ENCODE measurements at places on chromosomes 16 and 17.
A peak's percentile ranks its signal among the peaks of the same experiment; 100 is the strongest.

DNA sequence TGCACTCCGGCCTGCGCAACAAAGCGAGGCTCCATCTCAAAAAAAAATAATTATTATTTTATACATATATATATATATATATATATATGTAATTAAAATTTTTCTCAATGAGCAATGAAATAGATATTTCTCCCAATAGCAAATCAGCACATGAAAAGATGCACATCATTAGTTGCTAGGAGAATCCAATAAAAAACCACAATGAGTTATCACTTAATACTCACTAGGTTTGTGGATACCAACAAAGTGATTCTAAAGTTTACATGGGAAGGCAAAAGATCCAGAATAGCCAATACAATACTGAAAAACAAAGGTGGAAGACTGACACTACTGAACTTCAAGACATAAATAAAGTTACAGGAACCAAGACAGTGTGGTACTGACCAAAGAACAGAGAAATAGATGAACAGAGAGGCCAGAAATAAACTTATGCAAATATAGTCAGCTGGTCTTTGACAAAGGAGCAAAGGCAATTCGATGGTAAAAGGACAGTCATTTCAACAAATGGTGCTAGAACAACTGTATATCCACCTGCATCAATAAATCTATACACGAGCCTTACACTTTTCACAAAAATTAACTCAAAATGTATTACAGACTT is 13.6 kb downstream of the SMG6 start:
- DNase-seq = no peak

DNA sequence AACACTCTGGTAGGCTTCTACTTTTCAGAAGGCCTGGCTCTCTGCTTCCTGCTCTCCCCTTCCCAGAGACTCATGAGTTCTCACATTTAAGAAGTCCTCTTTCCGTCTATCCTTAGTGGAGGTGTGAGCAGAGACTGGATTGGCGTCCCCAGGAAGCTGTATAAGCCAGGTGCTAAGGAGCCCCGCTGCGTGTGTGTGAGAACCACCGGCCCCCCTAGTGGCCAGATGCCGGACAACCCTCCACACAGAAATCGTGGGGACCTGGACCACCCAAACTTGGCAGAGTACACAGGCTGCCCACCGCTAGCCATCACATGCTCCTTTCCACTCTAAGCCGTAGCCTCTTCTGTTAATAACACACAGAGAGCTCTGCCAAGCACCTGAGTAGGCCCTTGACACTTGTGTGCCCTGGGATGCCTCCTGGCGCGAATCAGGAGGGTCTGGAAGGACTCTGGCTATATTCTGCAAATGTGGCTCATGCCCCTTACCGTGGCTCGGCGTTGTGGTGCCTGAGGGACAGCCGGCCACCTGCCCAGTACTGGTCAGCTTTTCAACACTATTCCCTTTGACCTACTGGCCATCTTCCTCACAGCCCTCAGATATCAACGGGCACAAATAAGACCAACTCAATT is 13.9 kb downstream of the CYB5D2 start:
- no peak for DNase-seq

DNA sequence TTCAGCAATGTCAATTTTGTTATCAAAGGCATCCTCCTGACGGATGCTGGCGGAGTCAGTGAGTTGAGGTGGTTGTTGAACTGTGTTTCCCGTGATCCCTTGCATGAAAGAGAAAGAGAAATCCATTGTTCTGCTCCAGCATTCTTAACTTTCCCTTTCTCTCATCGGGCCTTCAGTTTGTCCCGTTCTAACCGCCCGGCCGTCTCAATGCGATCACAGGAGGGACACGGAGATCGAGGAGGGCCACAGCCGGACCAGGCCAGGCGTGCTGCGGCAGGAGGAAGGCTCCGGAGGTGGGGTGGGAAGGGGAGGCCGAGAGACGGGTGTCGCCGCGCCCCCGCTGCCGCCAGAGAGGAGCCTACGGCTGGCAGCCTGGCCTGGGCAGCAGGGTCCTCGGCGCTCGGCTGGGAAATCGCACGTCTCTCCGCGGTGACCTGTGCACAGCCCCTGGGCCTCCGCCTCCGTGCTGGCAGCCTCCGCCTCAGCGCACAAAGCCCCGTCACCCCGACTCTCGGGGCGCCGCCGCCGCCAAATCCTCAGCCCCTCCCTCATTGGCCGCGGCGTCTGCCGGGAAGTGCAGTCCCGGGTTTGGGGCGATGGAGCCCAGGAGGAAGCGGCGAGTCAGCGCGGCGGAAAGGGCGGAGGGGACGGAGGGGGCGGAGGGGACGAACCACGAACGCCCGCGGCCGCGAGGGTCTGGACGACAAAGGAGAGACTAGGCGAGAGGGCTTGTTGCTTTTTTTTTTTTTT is 38.1 kb downstream of the SOST start:
- DNase-seq = peak; percentile 65

DNA sequence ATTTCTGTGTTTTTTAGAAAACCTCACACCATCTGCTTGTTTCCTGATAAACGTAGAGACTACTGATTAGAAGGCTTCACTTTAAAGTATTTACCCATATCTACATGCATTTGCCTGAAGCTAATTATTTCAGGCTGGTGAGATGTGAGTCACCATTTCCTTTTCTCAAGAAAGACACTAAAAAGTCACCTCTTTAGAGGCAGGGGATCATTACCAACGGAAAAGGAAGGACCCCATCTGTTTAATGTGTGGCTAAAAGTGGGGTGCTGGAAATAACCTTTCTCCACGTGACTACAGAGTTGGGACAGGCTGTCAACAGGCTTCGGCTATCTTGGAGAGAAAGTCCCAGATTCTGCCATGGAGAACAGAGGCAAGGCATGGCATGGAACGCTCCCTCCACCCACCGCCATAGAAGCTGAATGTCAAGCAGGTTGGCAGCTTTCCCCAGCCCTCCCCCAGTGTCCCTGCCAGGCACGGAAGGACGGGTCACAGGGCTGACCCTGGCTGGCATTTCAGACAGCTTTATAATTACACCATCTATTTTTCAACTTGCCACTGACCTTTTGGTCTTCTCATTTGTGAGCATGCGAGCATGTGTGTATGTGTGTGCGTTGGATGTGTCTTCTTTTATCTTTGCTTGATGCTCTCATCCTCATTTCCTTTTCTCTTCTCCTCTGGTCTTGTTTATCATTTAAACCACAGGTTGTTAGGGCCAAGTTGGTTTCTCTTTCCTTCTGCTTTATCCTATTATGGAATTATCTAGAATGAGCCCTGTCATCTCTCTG is 157.0 kb downstream of the CPPED1 start:
- no peak for DNase-seq

GRCh38 chr16:11361701-11362451 is 16.6 kb downstream of the RMI2 start:
- DNase-seq = no peak

DNA sequence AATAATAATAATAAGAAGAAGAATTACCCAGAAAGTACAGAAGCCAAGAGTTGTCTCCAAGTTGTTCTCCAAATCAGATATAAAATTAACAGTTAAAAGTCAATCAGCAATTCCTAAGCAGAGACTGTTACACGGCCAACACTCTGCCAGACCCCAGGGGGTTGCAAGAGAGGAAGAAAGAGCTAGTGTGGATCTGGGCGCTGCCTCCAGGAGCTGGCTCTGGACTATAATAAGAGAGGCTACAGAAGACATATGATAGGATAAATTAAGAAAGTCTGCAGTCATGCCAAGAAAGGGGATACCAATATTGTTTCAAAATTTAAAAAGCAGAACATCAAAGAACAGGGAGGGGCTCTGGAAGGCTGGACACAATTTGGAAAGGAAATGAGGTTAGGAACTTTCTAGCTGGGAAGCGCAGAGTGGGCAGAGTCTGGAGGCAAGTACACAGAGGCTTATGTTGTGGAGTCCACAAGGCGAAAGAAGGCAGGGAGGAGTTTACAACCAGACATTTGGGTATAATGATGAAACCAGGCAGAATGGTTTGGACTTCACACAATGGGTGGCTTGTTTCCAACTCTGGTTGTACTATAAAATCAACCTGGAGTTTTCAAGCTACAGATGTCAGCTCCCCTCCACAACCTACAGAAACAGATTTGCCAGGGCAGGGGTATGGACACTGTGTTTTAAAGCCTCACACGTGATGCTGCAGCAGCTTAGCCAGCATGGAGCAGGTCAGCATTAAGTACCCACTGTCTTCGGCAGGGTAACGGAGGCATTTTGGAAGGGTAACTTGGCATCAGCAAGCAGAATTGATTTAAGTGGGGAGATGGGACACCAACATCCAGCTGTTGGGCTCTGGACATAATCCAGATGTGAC is 49.4 kb downstream of the SLC39A11 start:
- no peak for DNase-seq

DNA sequence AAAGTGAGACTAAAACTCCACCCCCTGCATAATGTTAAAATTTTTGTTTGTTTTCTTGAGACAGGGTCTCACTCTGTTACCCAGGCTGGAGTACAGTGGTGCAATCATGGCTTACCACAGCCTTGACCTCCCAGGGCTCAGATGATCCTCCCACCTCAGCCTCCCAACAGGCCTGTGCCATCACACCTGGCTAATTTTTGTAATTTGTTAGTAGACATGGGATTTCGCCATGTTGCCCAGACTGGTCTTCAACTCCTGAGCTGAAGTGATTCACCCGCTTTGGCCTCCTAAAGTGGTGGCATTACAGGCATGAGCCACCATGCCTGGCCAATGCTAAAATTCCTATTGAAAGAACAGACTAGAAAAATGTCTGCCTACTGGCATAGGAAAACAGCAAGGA is 103.8 kb downstream of the TRIM37 start:
- no peak for DNase-seq

GRCh38 chr16:1222553-1223354 is 2.3 kb downstream of the TPSG1 start:
- no peak for DNase-seq

GRCh38 chr17:73192206-73192893 is 505 bp upstream of the COG1 start:
- DNase-seq = peak; percentile 45

GRCh38 chr16:75085556-75085955 is 31.0 kb downstream of the LDHD start:
- no peak for DNase-seq

GRCh38 chr16:1509307-1510221 is 16.4 kb downstream of the TELO2 start:
- no peak for DNase-seq

DNA sequence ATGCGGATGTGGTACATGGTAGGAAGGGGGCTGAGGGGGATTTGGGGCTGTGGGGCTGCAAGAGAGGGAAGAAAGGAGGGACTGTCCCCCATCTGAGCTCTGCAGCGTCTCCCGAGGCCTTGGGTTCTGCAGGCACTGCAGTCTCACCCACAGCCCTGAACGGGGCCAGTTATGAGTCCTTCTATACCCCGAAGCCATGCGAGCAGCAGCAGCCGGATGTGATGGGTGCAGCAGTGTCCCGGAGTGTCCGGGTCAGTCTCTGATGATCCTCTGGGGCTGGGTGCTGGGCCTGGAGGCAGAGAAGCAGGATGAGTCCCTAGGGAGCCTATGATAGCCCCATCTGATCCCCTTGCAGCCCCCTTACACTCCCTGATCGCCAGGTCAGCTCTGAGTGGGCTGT is 41.5 kb downstream of the CPNE2 start:
- no peak for DNase-seq

DNA sequence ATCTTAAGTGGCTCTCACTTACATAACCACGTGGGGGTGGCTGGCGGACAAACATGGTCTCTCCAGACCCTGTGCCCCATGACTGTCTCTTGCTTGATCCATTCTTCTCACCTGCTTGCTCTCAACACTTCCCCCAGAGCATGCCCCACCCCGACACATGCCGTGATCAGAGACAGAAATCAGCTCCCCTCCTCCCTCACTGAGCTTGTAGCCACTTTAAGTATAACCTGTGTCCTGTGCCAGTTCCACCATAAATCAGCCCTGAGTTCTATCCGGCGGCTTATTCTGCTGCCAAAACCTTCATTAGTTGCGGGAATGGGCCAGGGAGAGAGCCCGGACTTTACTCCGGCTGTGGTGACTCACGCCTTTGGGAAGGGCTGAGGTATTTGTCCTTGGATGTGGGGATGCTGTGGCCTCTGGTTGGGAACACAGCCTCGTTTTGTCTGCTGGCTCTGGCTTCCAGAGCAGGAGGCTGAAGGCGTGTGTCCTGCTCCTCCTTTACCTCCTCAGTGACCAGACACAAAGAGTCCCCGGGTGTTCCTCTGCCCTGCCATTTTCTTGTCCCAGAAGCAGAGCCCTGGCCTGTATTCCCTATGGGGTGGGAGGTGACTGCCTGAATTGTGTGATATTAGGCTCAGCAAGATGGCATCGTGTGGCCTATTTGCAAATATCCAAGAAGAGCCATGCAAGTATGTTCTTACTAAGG is 21.1 kb downstream of the ANKRD40 start:
- no peak for DNase-seq

DNA sequence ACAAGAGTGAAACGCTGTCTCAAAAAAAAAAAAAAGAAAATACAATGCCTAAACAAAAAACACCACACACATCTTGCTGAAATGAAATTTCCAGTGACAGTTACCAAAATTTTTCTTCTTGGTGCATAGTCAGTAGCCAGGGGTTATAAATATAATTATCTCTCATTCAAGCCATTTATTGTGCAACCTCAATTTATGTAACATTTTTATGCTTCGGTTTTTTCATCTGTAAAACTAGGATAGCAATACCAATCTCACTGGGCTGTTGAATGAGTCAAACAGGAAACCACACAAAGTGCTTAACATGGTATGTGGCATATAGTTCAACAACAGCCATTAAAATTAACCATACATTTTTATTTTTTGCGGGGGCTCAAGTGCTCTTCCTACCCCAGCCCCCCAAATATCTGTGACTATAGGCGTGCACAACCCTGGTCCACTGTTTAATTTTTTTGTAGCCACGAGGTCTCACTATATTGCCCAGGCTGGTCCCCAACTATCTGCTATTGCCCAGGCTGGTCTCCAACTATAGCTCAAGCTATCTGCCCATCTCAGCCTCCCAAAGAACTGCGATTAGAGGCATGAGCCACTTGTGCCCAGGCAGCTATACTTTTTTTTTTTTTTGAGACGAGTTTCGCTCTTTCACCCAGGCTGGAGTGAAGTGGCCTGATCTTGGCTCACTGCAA is 2.6 kb downstream of the COG4 start:
- DNase-seq = no peak

- no peak for DNase-seq
Measured at GRCh38 chr17:68182940-68183551, 64.8 kb upstream of the AMZ2 start.

- no peak for DNase-seq
Measured at GRCh38 chr17:17236295-17237025, 508 bp downstream of the FLCN start.

- peak; percentile 80 for DNase-seq
Measured at GRCh38 chr16:31105677-31106213, 2.4 kb upstream of the BCKDK start.

- DNase-seq = no peak
Measured at GRCh38 chr17:50631195-50631907, 3.3 kb upstream of the ABCC3 start.

- DNase-seq = no peak
Measured at GRCh38 chr17:71392715-71393567, 727.9 kb upstream of the SOX9 start.
